ENCODE measurements at places on chromosomes 11 and 22. TPM values are rescaled to one million over a fixed set of nuclear protein-coding genes. Genes with fewer than 3 reads are reported as not detected.

The TBX1 gene
- 4.1 TPM for total RNA-seq

The SERHL2 gene
- not detected for total RNA-seq

The MAPK11 gene
- 7.2 TPM for total RNA-seq

The SPTBN2 gene
- total RNA-seq: 11.2 TPM

The SEPTIN3 gene
- 1.2 TPM for total RNA-seq

The OTUB1 gene
- total RNA-seq: 106 TPM

The TPBGL gene
- total RNA-seq: 0.15 TPM
